Inflammatory macrophage treated with lipopolysaccharide for 4 hours (primary cell): ENCODE measurements at places on chromosomes 3 and 15.
A peak's percentile ranks its signal among the peaks of the same experiment; 100 is the strongest.

- DNase-seq = no peak
Measured at GRCh38 chr15:41928100-41928499, 34.2 kb upstream of the SPTBN5 start.

GRCh38 chr15:66713843-66714508 lies 11.9 kb downstream of the SMAD6 start:
- peak; percentile 18 for DNase-seq

DNA sequence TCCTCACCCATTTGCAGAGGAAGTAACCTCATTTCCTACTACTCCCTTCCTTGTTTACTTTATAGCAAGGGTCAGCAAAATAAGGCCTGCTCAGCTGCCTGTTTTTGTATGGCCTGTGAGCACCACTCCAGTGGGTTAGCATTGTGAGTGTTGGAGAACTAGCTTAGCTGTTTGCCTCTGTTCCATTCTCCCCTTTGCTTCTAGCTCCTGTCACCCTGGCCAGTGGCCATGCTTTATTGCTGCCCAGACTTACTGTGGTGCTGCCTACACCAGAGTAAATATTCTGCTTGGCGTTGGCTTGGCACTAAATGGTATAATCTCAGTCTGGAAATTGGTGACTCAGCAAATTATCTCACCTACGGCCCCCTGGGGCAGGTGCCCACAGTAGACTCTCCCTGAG lies 8.8 kb downstream of the PDCD6IP start:
- DNase-seq = peak; percentile 42

- peak; percentile 37 for DNase-seq
Measured at GRCh38 chr15:70098461-70099166, 897 bp upstream of the TLE3 start.

- no peak for DNase-seq
Measured at GRCh38 chr15:75669879-75670212, 22.1 kb downstream of the SNX33 start.

DNA sequence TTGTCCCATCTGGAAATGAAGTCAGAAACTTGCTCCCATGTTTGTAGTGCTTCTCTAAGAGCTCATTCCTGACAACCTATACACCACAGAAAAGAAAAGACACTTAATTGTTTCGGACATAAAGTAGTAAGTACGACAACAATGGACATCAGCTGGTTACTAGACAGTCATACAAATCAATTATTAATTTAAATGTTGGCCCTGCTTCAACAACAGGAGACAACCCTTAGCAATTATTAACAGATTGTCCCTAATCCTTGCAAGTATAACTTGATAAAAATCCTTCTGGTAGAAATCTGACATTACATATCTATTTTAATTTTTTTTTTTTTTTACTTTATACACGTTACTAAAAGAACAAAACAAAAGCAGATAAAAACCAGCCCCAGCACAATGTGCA lies 29.8 kb downstream of the ERICH6 start:
- DNase-seq = no peak

DNA sequence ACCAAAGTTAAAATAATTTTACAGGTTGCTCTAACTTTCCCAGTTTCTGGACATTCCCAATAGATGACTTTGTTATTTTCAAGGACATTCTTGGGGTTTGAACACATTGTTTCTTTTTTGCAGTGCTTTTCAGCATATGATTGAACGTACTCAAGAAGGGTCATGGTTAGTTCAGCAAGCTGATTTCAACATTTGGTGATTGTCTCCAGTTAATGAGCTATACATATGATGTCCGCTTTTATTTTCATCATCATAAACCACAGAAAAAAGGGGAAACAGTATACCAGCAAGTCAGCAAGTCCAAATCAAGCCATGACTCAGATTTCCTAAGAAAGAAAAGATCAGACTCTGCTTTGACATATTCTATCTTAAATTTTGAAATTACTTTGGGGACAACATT lies 69.4 kb downstream of the B3GALNT1 start:
- DNase-seq = peak; percentile 97

GRCh38 chr3:195110647-195111318 lies 160.2 kb downstream of the XXYLT1 start:
- peak; percentile 68 for DNase-seq

- no peak for DNase-seq
Measured at GRCh38 chr3:198032039-198032936, 72.3 kb downstream of the LMLN start.

DNA sequence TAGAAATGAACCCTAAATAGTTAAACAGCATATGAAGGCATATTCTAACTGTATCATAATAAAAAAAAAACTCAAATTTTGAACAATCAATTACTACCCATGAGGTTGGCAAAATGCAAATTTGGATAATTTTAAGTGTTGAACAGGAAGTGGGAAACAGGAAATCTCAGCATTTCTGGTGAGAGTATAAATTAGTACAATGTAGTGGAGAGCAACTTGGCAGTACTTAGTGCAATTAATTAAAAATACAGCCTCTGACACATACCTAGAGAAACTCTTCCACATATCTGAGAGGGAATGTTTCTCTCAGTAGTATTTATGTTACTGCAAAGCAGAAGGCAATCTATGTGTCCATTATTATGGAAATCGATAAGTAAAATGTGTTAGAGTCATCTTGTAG lies 96.8 kb downstream of the TUSC7 start:
- no peak for DNase-seq

- DNase-seq = peak; percentile 81
Measured at GRCh38 chr3:143847787-143848631, at the start of gene SLC9A9. Gene SLC9A9, minus strand, starts transcription at chr3:143848468. Its CDS starts 146 bp downstream, at chr3:143848322.

DNA sequence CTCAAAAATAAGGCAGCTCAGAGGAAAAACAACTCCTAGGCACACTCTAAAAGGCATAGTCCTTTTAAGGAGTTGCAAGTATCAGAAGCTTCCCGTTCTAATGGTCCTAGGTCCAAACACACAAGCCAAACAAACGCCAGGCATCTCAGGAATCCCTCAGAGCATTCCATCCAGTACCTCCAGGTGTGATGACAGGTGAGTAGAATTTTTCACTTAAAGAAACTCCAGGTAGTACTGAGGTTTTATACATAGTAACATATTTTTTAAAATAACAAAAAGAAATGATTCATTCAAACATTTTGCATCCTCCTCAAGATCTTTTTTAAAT lies 1092.3 kb downstream of the TUSC7 start:
- no peak for DNase-seq

GRCh38 chr15:93179072-93179471 lies 90.1 kb upstream of the RGMA start:
- peak; percentile 86 for DNase-seq

GRCh38 chr3:178083906-178084866 lies 452.1 kb upstream of the KCNMB2 start:
- no peak for DNase-seq

- DNase-seq = no peak
Measured at GRCh38 chr15:40302288-40302886, 5.3 kb downstream of the PLCB2 start.

GRCh38 chr3:39075910-39076309 lies 24.1 kb downstream of the WDR48 start:
- no peak for DNase-seq

DNA sequence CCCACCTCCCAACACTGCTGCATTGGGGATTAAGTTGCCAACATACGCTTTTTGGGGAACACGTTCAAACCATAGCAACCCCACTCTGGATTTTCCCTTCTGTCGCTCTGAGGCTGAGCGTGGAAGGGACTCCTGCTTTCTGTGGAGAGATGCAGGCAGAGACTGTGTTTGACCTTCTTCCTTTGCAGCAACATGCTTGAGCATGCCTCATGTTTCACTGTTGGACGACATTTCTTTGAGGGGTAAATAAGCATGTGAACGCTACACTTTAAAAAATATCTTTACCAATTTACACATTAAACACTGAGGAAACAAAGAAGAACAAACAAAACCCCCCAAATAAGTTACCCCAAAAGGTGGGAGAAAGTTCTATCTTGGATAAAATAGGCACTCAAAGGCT lies 14.2 kb upstream of the MAPK6 start:
- DNase-seq = no peak

GRCh38 chr3:37741644-37742043 lies 120.0 kb upstream of the CTDSPL start:
- DNase-seq = peak; percentile 25

- DNase-seq = peak; percentile 73
Measured at GRCh38 chr3:122067588-122068240, 12.6 kb downstream of the CD86 start.

DNA sequence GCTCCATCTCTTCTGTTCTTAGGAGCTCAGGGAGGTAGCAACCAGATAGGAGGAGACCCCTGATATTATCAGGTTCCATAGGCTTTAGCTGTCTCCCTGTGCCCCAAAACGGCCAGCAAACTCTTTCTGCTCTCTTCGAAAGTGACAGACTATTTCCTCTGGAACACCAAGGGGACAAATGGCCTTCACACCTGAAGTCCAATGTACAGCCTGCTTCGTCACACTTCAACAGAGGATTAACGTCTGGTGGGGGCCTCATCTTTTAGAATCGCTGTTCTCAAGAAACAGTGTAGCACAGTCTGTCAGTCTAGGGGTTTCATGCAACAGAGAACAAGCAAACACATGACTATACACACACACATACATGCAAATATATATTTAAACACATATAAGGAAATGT lies 152.4 kb upstream of the SETMAR start:
- no peak for DNase-seq
